MV-4-11 (cell line): ENCODE measurements at places on chromosomes 11 and 22.

- no peak for DNase-seq
Measured at GRCh38 chr22:41841085-41841712, 8.3 kb downstream of the SREBF2 start.

GRCh38 chr11:125625225-125625629, 264 bp downstream of the CHEK1 start:
- DNase-seq, result no peak

DNA sequence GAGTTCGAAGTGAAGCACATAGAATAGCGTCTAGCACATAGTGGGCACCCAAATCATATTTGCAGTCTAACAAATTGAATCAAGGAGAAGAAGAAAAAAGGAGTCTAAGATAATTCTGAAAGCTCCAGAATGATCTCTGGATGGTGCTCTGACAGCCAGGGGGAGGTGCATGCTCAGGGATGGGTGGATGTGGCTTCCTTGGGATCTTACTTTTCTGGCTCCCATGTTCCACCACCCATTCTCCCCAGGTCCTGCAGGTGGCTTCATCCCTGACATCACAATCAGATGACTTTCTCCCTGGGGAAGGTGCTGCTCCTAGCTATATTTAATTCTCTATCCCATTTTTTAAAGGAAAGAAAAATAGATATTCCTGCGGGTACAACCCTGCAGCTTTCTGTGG, 381.9 kb downstream of the CADM1 start:
- DNase-seq, result no peak

DNA sequence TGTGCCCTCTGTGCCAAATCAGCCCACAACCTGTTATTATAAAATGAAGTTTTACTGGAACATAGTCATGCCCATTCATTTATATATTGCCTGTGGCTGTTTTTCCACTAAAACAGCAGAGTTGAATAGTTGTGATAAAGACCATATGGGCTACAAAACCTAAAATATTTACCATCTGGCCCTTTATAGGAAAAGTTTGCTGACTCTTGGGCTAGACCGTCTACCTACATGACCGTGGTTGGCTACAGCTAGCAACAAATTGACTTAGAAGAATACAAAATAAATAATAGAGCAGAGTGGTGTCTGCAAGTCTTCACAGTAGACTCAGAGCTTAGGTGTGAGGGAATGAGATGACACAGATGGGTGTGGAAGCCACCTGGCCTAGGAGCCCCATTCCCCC, 11.2 kb upstream of the IL18BP start:
- no peak for DNase-seq

GRCh38 chr11:75198278-75198973, 42.1 kb upstream of the TPBGL start:
- DNase-seq, result no peak

DNA sequence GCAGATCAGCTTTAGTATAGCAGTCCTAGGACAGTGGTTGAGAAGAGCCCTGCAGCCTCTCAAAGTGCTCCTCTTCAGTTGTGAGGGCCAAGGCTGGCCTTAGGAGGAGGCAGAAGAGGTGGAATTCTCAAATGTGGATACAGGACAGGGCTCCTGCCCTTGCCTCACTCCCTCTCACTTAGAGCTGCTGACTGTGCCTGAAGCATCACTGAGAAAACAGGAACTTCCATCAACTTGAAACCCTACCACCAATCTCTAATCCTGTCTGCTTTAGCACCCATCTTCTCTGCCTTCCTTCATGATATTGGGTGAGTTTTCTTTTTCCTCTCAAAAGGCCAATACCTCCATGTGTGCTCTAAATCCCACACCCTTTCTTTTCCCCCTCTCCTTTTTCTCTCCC, 14.4 kb upstream of the UCP3 start:
- peak; percentile 76 for DNase-seq

DNA sequence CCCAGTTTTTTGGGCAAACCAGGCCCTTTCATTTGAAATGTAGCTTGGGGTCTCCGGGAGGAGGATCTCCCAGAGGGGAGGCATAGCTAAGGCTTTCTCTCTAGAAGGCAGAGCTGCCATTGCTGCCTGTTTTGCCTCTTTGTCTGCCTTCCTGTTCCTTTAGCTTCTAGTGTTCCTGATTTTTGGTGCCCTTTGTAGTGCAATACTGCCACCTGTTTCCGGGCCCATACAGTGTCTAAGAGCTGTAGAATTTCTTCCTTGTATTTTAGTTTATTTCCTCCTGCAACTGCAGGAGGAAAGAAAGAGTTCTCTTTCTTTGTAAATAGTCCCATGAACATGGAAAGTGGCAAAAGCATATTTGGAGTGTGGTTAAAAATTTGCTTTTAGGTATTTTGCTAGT, 19.3 kb upstream of the GLYATL1 start:
- DNase-seq, result peak; percentile 62

DNA sequence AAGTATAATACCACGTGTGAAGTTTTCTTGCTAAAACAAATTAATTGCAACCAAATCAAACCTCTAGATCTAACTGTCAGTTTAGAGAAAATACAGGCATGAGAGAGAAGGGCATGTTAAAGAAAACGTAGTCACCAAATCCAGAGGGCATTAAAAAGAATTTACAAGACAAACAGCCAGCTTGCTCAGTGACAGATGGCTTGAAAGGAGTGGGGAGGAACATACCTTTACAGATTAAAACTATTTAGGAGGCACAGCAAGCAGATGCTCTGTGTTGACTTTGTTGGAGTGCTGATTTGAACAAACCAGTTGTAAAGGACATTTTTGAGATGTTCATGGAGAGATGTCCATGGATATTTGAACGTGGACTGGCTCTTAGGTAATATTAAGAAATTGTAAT, 96.9 kb downstream of the ATXN10 start:
- DNase-seq, result no peak

DNA sequence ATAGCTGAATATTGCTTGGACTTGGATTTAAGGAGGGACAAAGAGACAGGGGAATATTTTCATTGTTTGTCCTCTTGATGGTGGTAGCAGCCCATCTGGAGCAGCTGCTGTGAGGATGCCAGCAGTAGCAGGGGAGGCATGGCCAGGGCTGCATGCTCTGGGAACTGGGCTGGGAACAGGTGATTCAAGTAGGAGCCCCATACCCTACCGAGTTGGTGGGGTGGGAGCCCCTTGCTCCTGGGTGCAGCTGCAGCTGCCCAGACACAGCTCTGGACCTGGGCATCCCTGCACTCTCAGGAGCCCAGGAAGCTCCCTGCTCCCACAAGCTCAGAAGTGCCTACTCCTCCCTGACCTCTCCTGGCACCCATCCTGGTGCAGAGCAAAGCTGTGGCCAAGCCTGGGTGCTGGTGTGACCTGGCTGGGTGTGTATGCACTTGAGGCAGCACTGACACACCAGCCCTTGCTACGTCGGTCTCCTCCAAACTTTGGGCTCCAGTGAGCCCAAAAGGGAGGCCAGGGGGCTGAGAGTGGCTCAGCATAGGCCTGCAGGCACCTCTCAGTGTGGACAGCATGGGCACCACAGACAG, 341.8 kb upstream of the CCDC179 start:
- DNase-seq, result no peak

- DNase-seq, result peak; percentile 43
Measured at GRCh38 chr11:7579361-7579791, 65.6 kb downstream of the PPFIBP2 start.

DNA sequence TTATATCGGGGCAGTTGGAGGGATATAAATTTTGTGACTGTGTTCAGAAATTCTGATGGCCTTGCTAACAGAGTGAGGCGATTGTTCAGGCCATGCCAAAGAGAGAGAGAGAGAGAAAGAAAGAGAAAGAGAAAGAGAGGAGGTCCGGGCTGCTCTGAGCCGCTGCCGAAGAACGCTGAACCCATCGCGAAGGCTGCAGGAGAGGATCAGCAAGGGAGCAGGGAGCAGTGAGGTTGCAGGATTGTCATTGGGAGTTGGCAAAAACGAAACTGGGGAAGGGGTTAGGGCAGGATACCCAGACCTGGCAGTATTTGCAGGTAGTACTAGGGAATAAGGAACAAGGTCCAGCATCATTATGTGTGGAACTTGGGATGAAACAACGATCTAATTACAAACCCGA, 537.1 kb downstream of the INSC start:
- DNase-seq, result no peak

DNA sequence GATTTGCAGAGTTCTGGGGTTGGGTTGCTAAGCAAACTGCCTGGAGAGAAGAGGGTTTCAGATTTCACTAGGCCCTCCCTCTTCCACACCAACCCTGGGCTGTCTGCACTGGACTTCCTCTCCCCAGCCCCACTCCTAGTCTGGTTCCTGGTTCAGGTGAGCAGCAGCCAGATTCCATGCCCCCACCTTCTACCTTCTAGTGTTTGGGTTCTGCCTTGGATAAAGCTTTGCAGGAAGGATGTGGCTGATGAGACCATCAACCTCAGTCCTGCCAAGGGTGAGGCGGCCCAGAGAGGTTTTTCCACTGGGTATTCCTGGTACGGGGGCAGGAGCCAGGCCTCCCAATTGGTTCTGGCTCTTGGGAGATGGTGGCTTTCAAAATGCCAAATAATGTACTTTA, 68.3 kb downstream of the BCR start:
- DNase-seq, result peak; percentile 1

DNA sequence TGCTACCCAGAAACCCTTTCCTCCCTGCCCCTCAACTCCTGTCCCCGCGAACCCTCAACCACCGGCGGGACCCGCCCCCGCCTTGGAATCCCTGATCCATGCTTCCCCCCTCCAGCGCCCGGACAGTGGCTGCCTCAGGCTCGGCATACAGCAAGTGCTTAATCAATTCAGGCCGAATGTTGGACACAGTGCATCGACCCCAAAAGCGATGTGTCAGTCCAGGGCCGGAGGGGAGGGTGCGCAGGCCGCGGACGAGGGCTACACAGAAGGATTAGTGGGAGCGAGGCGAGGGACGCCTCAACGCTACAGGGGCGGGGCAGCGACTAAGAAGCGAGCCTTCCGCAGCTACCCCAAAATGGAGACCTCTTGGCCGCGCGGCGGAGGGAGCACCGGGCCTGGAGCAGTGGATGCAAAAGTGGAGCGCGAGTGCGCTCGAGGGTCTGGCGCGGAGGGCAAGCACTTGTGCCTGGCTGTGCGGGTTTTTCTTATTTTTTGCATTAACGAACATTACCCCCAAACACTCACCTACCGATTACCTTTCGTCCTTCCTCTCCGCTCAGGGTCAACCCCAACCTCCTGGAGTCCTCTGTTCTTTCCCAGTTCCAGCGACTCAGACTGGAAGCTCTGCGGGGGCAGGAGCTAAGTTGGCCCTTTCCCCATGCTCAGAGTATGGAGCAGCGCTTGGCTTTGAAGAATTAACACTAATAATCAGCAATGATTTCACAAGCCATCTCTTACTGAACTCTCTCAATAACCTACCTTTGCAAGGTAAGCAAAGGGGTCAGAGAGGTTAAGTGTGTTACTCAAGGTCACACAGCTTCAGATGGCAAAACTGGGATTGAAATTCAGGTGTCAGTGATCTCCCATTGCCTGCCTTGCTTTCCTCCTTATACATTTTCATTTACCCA, 30.0 kb upstream of the WNT11 start:
- DNase-seq, result peak; percentile 52

DNA sequence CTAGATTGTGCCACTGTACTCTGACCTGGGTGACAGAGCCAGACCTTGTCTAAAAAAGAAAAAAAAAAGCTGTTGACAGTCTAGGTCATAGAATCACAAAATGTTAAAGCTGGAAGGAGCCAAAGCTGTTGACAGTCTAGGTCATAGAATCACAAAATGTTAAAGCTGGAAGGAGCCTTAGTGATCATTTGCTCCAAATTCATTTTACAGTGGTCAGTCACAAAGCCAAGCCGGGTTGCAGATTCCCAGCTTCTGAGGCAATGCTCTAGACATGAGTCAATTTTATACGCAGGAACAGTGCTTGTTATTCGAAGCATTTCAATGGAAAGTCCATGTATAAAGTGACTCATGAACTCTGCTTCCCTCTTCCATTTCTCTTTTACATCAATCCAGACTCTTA, 47.4 kb downstream of the SYT13 start:
- DNase-seq, result no peak

DNA sequence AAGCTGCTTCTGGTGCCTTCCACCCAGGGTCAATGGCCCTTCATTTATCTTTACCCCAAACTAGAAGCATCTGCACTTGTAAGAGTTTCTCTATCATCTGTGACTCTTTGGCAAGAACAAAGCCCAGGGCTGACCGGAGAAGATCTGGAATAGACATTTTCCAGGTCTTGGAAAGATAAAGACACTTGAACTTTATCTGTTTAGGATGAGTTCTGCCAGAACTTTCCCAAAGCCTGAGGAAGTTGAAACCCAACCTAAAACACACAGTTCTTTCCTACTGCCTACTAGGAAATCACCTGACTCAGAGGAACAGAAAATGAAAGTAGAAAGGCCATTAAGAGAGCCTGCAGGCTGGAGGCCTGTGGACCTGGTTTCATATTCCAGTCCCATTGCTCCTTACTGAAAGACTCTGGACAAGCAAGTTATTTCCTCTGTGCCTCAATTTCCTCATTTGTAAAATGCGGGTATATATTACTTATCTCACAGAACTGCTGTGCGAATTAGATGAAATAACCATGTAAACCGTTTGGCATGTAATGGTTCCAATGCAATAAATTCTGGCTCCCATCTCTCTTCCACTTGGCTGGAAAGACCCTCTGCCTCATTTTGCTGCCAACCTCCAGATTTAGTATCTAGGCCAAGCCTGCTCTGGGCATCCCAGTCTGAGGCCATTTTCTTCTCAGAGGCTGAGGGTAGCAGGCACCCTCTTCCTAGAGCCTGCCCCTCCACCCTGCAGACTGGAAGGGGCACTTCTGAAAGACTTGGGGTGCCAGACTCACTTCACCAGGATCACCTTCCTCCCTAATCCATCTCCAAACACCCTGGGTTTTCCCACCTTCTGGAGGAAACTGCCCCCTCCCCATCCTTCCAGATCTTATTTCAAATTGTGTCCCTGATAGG, 1.2 kb downstream of the UBE2L6 start:
- peak; percentile 64 for DNase-seq

DNA sequence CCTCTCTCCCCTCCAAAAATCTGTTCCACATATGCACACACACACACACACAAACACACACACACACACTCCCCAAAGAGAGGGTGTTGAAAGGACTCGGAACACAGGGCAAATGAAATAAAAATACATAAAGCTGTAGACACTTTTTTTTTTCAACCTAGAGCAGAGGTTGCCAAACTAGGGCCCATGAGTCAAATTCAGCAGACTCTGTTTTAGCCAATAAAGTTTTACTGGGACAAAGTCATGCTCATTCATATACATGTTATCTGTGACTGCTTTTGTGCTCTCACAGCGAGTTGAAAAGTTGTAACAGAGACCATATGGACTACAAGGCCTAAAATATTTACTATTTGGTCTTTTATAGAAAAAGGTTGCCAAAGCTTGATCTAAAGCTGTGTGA, 8.9 kb downstream of the IMMP1L start:
- DNase-seq, result no peak

GRCh38 chr11:8766043-8766987, 83.7 kb downstream of the RPL27A start:
- DNase-seq, result no peak

DNA sequence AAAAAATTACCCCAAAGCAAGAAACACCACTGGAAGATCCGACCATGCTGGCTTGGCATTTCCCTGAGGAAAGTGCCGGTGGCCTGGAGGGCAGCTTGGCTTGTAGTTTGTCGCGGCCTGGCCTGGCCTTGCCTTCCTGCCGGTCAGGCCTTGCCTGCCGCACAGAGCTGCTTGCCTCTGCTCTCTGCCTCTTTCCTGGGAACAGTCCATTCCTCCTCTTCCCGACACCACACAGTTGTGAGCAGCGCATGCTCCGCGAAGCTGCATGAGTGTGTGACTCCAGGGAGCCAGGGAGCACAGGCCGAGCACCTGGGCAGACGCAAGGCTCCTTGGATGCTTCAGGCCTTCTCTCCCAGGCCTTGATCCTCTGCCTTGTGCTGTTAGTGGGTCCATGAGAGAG, 19.8 kb downstream of the CTTN start:
- no peak for DNase-seq

- no peak for DNase-seq
Measured at GRCh38 chr11:120929090-120929489, 94.8 kb upstream of the TBCEL start.

- DNase-seq, result no peak
Measured at GRCh38 chr22:21929253-21929652, 23.4 kb downstream of the PPM1F start.
